Effector memory CD8-positive, alpha-beta T cell (primary cell): ENCODE measurements at places on chromosomes 2 and 18.

DNA sequence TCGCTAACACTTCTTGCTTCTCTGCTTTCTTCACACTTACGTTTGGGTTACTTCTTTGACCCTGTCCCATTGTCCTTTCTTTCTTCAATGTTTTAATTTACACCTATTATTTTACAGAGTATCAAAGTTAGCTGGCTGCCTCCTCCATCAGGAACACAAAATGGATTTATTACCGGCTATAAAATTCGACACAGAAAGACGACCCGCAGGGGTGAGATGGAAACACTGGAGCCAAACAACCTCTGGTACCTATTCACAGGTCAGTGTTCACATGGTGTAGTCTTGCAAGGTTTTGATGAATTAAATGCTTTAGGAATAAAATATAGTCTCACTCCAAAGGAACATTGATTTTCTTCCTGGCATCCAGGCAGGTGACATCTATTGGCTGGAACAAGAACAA, 919.0 kb downstream of the MBD2 start:
- DNase-seq: no peak

- no peak for DNase-seq
Measured at GRCh38 chr18:67302043-67302442, 214.5 kb downstream of the DSEL start.

GRCh38 chr2:128789221-128789620, 470.6 kb upstream of the HS6ST1 start:
- DNase-seq: no peak

DNA sequence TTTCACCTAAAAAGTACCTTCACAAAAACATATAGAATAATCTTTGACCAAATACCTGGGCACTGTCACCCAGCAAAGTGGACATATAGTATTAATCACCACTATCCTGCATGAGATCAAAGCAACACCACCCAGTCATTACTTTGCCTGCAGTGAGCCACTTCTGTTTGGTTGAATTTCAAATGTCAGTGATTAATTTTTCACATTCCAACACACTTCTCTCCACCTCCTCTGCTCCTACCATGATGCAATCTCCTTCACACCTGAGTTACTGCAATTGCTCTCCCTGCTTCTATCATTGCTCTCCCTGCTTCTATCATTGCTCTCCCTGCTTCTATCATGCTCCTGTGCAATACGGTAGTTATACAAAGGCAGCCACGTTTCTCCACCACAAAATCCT, 106.1 kb upstream of the NETO1 start:
- no peak for DNase-seq

- DNase-seq: no peak
Measured at GRCh38 chr2:156005999-156006712, 326.4 kb downstream of the NR4A2 start.

- no peak for DNase-seq
Measured at GRCh38 chr18:49638891-49639557, 77.2 kb downstream of the LIPG start.

DNA sequence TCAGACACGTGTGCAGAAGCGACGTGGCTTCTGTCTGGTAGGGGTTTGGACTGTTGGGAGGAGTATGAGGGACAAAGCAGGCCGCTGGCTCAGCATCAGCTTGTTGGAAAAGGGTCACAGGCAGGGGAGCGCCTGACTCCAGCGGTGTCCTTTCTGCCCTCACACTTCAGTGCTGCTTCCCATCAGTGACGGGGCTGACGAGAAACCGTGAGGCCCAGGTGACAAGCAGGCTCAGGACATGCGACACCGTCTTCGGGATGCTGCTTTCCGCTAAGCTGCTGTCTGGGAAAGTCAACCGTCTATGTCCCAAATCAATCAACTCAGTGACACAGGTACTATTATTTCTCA, 90.5 kb downstream of the USP40 start:
- no peak for DNase-seq
